ENCODE measurements at places on chromosomes 2 and 18.

- peak; percentile 46 for DNase-seq
Measured at GRCh38 chr2:48715042-48715899, 40.3 kb downstream of the LHCGR start.

DNA sequence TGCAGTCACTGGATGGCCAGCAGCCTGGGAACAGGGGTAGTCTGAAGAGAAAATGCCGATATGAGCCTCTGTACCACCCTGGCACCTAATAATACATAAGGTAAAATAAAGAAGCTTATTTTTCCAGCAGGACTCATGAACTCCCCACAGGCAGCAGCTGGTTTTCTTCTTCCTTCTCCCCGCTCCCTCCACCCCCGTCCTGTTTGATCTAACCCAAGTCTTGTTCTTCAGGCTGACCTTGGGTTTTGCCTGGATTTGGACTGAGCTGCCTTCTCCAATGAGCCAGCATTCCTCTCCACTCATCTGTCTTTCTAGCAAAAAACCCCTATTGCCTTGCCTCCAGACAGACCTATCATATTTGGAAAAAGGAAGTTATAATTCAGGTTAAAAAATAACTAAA, 111.8 kb downstream of the CELF4 start:
- no peak for DNase-seq

- peak; percentile 49 for DNase-seq
Measured at GRCh38 chr2:226477221-226478108, 322.2 kb downstream of the IRS1 start.

DNA sequence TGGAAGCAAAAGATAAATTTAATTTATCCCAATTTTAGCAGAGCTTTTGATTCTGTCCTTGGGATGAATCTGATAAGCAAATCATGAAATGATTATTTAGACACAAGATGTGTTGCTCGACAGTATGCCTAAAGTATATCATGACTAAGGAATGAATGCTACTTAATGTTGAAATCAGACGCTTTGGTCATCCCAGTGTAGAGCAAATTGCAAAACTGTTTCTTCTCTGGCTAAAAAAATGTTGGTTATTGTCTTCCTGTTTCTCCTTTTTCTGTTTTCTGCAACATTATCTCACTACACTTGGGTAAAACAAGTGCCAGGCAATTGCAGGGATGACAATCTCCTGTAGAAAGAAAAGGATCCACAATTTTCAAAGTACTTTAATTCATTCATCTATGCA, 66.4 kb downstream of the BABAM2 start:
- peak; percentile 91 for DNase-seq

- DNase-seq = no peak
Measured at GRCh38 chr18:40017021-40017420, 1938.0 kb upstream of the PIK3C3 start.

DNA sequence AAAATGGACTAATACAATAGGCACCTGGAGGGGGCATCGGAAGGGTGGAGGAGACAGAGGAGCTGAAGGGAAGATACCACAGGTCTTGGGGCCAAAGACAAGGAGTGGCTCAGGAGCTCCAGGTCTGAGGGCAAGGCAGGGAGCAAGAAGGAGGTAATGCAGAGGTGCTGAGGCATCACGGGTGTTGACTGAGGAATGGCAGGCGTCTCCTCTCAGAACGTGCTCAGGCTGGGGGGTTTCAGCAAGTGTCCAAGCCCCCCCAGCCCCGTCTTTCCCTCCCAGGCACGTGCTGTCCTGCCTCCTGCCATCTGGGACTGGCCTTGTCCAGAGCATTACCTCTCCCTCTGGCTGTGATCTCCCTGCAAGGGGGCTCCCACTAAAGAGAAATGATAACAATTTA, 265.4 kb downstream of the DCDC2C start:
- no peak for DNase-seq
